ENCODE measurements at places on chromosomes 2 and 18. TPM values are rescaled to one million over a fixed set of nuclear protein-coding genes. Genes with fewer than 3 reads are reported as not detected.

DNA sequence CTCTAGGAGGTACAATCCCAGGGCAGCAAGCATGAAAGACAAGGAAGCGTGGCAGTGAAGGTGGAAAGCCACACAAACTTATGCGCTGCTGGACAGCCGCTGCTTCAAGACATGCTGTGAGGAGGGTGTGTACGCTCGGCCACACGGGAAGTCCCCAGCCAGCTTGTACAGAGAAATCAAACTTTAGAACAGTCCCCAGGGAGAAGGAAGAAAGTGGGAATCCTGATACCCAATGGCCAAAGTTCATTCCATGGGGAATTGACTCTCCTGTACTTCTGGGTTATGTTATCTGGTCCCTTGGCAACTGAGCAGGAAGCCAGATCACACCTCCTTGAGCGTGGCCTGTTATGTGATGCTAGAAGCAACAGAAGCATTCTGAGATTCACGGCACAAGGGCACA is 86.1 kb upstream of the BOD1L2 start:
- H3K27ac ChIP-seq: no peak overlapping the region
- no peak overlapping the region for H3K4me3 ChIP-seq
- peaks cover 18% of the 10 kb centered on the region for H3K27me3 ChIP-seq
- H3K36me3 ChIP-seq: no peaks in the 10 kb centered on the region
- DNase-seq: no peak
- no peaks in the 10 kb centered on the region for H3K4me1 ChIP-seq

DNA sequence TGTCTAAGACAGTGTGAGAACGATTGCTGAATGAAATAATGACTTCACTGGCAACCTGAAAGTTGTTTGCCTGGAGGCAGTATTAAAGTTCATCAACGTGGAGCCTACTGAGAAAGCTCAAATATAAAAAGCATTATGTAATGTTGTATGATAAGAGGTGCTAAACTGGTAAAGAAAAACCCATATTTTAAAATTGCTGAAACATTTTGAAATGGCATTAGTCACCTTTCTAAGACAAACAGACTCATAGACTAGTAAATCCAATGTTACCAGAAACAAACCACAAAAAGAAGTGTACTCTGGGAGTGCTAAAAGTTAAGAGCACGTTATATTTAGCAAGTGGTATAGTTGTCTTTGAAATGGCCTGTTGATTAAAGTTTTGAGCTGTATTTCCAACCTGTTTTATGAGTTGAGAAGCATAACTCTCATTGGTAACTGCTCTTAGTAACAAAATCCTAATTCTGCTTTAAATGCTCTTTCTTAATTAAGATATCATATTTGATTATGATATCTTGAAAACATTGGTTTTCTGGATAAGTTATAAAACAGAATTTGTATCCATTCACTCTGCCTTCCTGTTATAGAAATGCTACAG is 62.7 kb downstream of the CYP1B1 start:
- no peaks in the 10 kb centered on the region for H3K27me3 ChIP-seq
- no peak for DNase-seq
- no peak overlapping the region for H3K4me3 ChIP-seq
- peaks cover 4% of the 10 kb centered on the region for H3K36me3 ChIP-seq

DNA sequence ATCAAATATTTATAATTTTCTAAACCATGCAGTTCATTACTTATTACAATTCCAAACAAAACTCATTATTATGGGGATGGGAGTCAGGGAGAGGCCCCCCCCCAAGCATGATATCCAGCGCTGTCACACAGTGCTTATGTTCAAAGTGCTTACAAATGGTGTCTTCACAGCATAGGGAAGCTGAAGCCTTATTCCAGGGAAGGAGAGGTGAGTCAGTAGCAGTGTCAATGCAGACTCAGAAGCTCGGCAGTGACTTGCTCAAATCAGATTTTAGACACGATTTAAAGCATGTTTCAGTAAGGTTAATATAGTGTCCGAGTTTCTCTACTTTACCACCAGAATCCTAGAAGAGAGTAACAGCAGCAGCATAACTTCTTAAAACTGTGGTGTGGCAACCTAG is 24.6 kb downstream of the SLC66A3 start:
- H3K4me3 ChIP-seq: no peak overlapping the region
- no peak overlapping the region for H3K27ac ChIP-seq
- no peaks in the 10 kb centered on the region for H3K36me3 ChIP-seq
- DNase-seq: no peak

- H3K27me3 ChIP-seq: peaks cover 23% of the 10 kb centered on the region
- peaks cover 5% of the 10 kb centered on the region for H3K36me3 ChIP-seq
- no peak for DNase-seq
- no peak overlapping the region for H3K4me3 ChIP-seq
- H3K4me1 ChIP-seq: no peaks in the 10 kb centered on the region
Measured at GRCh38 chr2:217451666-217452065, 551.1 kb downstream of the TNS1 start.

DNA sequence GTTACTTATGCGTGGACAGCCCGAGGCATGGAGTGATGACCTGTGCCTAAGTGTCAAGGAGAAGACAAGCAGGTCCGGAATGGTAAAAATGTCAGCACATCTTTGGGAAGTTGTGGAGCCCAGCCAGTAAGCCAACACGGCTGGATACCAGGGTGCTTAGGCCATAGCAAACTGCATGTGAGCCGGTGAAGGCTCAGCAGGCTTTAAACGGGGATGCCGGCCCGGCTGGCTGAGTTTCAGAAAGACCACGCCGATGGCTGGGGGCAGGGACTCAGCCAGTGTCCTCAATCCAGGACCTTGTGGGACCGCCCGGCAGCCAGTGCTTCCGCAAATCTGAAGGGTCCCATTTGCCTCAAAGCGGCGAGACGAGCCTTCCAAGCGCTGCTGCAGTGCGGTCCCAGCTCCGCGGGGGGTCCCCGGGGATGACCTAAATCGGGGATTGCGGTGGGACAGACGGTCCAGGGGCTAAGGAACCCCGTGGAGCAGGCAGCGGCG is 946 bp upstream of the AGAP1 start:
- H3K27ac ChIP-seq: no peak overlapping the region
- H3K27me3 ChIP-seq: peaks cover 45% of the 10 kb centered on the region
- peak overlapping the region; percentile 73 for H3K4me3 ChIP-seq
- peaks cover 3% of the 10 kb centered on the region for H3K4me1 ChIP-seq

- H3K36me3 ChIP-seq: no peaks in the 10 kb centered on the region
- H3K4me3 ChIP-seq: no peak overlapping the region
- no peak overlapping the region for H3K27ac ChIP-seq
Measured at GRCh38 chr2:104164721-104165252, 689.1 kb upstream of the POU3F3 start.

DNA sequence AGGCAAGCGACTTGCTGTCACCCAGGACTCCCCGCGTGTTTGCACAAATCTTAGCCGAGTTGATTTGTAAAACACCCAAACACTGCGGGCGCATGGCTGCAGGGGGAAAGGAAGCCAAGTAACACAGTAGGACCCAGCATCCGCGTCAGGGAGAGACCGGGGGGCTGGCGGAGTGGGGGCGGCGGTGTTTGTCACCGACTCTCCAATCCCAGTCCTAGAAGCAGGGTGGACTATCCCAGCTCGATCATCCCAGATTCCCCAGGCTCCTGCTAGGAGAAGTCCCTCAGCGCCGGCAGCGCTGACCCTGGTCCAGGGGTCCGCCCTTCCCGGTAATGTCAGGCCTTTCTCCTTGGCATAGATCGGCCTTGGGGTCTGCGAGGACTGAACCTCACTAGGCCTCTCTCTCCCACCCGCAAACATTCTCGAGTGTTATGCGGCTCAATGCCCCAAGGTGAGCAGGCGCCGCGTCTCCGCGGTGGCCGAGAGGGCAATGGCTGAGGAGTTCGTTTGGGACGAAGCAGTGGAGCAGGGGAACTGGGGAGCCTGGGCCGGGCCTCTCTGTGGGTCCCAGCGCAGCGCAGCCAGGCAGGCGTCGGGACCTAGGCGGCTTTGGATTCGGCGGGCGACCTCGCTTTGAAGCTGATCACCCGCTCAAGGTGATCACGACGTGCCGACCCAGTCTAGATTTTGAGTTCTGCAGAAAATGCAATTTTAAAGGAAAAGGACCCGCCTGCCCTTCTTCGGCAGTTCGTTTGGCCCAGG is 1.5 kb upstream of the GDF7 start:
- no peak overlapping the region for H3K27ac ChIP-seq
- H3K4me1 ChIP-seq: no peaks in the 10 kb centered on the region
- H3K27me3 ChIP-seq: peaks cover 28% of the 10 kb centered on the region
- peak overlapping the region; percentile 42 for H3K4me3 ChIP-seq
- no peaks in the 10 kb centered on the region for H3K36me3 ChIP-seq
- peak; percentile 55 for DNase-seq

DNA sequence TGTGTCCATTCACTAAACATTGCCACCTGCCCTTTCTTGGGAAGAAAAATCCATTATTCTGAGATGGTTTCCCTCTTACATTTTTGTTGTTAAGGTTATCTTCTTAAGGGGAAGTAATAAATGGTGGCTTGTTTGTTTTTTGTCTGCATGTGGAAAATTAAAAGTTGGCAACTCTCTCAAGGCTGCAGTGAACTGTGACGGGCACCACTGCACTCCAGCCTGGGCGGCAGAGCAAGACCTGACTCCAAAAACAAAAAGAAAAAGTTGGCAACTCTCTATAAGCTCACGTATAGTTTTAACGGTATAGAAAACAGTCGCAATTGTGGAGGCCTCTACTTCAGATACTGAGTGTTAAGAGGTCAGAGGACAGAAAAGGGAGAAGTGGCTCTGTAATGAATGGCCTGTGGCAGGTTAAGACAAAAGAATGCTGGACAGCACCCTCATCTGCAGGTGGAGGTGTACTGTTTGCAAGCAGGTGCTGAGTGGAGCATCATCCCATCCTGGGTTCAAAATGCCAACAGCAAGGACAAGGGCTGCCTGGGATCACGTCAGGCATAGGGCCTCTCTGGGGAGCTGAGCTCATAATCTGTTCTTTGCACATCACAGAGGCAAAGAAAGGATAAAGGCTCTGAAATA is 16.7 kb downstream of the L3MBTL4 start:
- no peak for DNase-seq
- no peaks in the 10 kb centered on the region for H3K36me3 ChIP-seq
- H3K27me3 ChIP-seq: no peaks in the 10 kb centered on the region
- no peak overlapping the region for H3K4me3 ChIP-seq

GRCh38 chr2:187615364-187615763 is 61.1 kb upstream of the TFPI start:
- no peak overlapping the region for H3K27ac ChIP-seq
- H3K27me3 ChIP-seq: no peaks in the 10 kb centered on the region
- no peaks in the 10 kb centered on the region for H3K4me1 ChIP-seq
- no peak for DNase-seq
- H3K36me3 ChIP-seq: no peaks in the 10 kb centered on the region
- H3K4me3 ChIP-seq: no peak overlapping the region

The TCF7L1 gene
- total RNA-seq: not detected

The DGKD gene
- total RNA-seq: 82.4 TPM

The KIF5C gene
- total RNA-seq: 2.6 TPM

The SIGLEC15 gene
- total RNA-seq: not detected

The PXDN gene
- total RNA-seq: 3.4 TPM

The CDH7 gene
- total RNA-seq: not detected

The TUBA3E gene
- not detected for total RNA-seq

The DNAJC5G gene
- total RNA-seq: not detected
